ENCODE measurements at places on chromosomes 16 and 17.

- DNase-seq = no peak
Observed at GRCh38 chr16:19659554-19659953, 58.5 kb downstream of the KNOP1 start.

- DNase-seq = peak; percentile 30
Observed at GRCh38 chr17:17127730-17128291, 78.3 kb downstream of the PLD6 start.

DNA sequence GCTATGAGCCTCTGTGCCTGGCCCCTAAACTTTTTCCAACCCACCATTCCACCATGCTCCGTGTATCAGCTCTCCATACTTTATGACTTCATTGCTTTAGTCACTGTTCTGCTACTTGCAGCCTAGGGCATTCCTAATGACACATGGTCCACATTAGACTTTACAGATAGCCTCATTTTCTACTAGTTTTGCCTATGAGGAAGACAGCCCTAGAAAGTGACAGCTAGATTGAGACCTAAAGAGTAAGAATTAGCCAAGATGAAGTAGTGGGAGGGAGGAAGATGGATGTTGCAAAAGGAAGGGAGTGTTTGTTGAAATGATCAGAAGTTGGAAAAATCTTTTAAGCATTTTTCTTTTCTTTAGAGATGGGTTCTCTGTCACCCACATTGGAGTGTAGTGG is 11.0 kb downstream of the C16orf54 start:
- DNase-seq = peak; percentile 17

- peak; percentile 68 for DNase-seq
Observed at GRCh38 chr17:2067608-2068024, 12.7 kb downstream of the HIC1 start.

- DNase-seq = no peak
Observed at GRCh38 chr17:12209632-12210191, 189.0 kb downstream of the MAP2K4 start.

DNA sequence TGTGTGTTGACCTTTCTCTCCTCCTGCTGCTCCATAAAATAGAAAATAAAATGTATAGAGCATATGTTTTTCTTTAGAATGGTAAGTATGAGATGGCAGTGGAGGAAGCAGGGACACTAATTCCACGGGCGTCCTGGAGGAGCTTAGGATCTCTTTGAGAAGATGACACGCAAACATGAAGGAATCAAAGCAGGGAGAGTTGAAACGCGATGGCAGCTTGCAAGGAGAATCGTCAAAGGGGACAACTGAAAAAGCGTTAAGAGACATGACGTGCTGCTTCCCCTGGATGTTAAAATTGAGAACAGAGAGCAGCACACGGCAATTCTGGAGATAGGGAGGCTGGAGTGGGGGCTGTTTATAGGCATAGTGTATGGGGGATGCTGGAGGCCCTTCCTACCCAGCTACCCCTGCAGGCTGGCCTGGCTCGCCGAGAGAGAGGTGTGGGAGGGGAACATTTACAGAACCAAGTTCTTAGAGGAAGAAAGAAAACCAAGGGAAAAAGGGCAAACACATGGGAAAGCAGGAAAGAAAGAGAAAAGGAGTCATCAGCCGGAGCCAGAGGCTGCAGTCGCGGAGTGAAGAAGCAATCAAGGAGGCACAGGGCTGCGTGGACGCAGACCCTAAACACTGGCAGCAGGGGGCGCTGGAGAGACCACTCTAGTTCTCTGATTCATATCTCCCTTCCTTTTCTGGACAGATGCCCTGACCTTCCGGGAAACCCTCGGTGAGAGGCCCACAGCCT is 55.8 kb downstream of the MYH13 start:
- peak; percentile 77 for DNase-seq

DNA sequence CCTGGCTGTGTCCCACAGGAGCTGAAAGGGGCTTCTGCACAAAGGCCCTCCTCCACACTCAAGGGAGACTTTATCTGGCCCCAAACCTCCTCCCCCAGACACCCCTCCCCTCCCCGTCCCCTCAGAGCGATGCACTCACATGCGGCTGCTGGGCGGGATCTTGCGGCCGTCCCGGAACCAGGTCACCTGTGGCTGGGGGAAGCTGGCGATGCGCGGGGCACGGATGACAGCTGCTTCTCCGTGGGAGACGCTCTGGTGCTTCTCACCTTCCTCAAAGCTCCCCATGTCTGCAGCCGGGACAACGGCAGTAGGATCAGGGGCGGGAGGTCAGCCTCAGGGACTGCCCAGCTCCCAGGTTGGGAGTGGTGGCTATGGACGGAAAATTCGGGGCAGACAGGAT is 144.0 kb upstream of the CDC42EP4 start:
- DNase-seq = no peak

- DNase-seq = no peak
Observed at GRCh38 chr17:76689859-76690258, 20.9 kb downstream of the MXRA7 start.

GRCh38 chr16:53417976-53418375 is 16.3 kb upstream of the RBL2 start:
- no peak for DNase-seq

GRCh38 chr17:34248511-34249024 is 6.5 kb upstream of the CCL2 start:
- peak; percentile 86 for DNase-seq

DNA sequence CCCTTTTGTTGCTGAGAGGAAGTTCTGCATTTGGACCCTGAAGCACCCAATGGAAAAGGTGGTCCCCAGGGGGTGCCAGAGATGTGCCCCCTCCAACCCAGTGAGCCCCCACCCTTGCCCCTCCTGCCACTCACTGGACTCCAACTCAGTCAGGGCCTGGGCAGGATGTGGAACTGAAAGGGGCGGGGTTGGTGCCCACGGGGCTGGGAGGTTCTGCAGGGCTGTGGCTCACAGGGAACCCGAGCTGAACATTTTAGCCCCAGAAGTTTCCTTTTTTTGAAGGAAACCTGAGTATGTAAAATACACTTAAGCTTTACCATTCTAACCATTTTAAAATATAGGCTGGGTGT is 15.8 kb upstream of the OGFOD3 start:
- DNase-seq = no peak

Measured in GM23248 (cell line).